ENCODE measurements at places on chromosomes 1 and 21.
A peak's percentile ranks its signal among the peaks of the same experiment; 100 is the strongest.

DNA sequence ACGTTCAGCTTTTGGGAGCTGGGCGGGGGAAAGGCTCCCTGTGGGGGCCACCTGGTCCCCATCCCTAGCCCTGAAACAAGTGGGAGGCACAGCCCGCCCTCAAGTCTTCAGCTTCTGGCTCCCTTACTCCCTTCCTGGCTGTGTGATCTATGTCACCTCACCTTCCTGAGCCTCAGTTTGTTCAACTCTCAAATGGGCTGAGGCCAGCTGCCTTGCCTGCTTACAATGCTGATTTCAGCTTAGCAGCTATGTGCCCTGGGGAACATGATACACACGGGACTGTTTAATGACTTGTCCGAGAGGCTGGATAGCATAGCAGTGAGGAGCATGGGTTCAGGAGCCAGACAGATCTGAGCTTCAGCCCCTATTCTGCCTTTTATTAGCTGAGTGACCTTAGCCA is 19.3 kb downstream of the GRHL3 start:
- no peak for DNase-seq

DNA sequence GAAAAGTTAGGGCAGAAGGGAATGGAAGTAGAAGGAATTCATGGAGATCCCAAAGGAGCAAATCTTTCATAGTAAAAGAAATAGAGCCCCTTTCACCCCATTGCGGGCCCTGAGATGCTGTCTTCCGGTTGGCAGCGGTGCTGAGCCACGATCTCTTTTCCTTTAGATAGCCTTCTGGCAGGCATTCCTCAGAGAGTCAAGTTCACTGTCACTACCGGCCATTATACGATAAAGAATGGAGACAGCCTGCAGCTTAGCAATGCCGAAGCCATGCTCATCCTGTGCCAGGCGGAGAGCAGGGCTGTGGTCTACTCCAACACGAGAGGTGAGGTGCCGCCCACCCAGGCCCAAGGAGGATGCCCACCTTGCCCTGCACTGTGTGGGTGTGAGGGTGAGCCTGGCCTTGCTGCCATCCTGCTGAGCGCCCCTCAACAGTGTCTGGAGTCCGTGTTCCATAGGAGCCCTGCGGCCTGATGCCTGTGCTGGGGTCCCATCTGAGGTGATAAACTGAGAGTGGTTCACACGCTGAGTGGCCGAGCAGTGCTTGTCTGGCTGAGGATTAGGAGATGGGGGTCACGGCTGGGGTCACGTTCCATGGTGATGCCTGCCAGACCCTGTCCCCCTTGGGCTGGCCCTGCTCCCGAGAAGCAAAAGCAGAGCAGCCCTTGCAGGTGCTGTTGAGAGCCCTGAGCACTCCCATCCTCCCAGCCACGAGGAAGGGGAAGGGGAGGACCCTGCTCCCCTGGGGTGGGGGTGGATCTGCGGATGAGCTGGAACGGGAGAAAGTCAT is 20.4 kb upstream of the PWP2 start:
- DNase-seq: no peak

DNA sequence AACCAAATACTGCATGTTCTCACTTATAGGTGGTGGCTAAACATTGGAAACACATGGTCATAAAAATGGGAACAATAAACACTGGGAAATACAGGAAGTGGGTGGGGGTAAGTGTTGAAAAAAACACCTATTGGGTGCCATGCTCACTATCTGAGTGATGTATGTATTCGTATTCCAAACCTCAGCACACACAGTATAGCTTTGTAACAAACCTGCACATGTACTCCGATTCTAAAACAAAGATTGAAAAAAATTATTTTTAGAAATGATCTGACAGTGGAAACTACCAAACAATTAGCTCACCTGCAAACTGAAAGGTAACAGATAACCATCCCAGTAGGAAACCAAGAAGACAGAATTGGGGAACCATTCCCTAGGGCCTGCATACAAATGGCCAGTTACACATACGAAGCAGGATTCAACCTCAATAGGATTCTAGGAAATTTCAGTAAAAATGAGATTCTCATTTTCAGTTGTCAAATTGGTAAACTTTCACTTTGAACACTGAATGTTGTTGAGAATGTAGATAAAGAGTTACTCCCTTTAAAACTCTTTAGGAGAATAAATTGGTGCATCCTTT is 88.1 kb upstream of the LRRC8D start:
- no peak for DNase-seq

- DNase-seq: no peak
Observed at GRCh38 chr1:93028542-93028941, 50.5 kb upstream of the MTF2 start.

DNA sequence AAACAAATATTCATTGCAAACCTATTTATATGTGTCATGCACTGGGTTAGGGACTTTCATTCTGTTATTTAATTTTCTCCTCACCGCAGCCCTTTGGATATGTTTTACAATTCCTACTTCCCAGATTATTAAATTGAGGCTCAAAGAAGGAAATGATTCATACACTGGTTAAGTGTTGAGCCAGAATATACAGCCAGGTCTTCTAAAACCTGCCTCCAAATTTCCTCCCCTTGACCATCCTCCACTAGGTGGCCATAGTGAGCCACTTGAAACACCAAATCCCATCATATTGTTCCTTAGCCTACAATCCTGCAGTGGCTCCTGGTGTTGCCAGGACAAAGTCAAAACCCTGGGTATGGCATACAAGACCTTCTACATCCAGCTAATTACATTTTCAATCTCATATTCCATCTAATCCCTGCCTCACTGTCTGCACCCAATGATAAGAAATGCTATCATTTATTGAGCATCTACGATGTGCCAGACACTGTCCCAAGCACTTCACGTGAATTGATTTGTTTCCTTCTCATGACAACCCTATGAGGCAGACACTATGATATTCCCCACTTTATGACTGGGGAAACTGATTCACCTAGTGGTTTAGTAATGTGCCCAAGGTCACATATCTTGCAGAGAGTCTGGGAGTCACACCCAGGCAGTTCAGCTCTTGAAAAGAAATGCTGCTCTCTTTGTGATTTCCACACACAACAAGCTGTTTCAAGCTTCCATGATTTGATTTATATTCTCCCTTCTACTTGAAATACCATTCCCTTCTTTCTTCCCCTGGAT is 23.6 kb upstream of the KIRREL1 start:
- peak; percentile 88 for DNase-seq

DNA sequence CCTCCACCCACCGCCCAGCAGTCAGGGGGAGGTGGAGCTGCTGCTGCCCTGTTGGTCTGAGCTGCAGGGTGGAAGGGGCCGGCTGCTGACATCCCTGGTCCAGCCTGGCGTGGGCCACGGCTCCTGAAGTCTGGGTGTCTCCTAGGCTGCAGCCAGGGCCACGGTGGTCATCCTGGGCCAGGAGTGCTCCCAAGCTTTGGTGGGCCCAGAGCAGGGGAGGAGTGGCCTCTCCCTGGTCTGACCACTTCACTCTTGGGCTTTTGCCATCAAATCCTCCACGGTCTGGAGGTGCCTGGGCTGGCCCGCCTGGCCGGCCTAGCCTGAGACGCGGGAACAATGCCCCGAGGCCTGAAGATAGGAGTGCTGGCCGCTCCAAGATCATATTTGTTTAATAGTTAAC is 5.8 kb downstream of the PRDM16 start:
- DNase-seq: no peak

DNA sequence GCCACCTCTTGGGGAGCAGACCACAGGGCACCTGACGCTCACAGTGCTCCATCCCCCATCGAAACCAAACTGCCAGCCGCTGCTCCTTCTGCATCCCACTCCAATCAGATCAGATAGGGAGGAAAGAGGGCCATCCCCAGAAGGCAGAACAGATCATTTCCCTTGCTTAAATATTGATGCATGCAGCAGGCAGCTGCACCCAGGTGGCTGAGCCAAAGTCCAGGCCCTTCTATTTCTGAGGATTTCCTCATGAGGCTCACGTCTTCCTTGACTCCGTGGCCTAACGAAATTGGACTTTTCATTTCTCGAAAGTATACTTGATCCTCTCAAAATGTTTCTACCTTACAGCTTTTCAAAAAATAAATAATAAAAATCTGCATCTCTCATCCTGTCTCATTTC is 239.2 kb downstream of the ATG4C start:
- no peak for DNase-seq

DNA sequence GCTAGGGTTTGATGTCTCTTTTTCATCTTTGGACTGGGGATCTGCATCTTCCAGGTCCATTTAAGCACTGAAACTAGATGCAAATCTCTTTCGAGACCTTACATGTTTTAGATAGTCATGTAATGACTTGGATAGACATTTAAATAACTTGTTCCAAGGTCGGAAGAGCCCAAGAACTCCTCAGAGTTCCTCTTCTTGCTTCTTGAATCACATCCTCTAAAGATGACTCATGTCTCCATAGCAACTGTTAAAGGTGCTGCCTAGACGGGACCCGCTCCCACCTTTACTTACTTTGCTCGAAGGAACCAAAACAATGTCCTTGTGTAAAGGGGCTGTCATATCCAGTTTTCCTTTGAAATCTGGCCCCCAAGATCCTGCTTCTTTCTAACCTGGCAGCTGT is 130.0 kb downstream of the EDEM3 start:
- no peak for DNase-seq

DNA sequence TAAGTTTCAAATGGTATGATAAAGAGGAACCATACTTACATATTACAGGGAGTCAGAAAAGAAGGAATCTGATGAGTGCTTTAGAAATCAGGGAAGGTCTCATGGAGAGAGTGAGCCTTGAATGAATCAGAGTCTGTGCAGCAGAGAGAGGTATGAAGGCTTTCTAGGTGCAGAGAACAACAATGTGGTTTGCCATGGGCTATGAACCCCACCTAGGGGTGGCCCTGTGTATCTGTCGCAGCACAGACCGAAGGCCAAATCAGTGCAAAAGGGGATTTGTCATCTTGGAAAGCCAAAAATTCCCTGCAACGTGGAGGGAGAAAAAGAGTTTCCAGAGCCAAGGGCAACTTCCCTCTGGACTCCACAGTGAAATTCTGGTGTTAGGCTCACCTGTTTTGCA is 3.5 kb downstream of the PAPPA2 start:
- no peak for DNase-seq

- no peak for DNase-seq
Observed at GRCh38 chr1:23748016-23748415, 4.7 kb downstream of the ELOA start.

DNA sequence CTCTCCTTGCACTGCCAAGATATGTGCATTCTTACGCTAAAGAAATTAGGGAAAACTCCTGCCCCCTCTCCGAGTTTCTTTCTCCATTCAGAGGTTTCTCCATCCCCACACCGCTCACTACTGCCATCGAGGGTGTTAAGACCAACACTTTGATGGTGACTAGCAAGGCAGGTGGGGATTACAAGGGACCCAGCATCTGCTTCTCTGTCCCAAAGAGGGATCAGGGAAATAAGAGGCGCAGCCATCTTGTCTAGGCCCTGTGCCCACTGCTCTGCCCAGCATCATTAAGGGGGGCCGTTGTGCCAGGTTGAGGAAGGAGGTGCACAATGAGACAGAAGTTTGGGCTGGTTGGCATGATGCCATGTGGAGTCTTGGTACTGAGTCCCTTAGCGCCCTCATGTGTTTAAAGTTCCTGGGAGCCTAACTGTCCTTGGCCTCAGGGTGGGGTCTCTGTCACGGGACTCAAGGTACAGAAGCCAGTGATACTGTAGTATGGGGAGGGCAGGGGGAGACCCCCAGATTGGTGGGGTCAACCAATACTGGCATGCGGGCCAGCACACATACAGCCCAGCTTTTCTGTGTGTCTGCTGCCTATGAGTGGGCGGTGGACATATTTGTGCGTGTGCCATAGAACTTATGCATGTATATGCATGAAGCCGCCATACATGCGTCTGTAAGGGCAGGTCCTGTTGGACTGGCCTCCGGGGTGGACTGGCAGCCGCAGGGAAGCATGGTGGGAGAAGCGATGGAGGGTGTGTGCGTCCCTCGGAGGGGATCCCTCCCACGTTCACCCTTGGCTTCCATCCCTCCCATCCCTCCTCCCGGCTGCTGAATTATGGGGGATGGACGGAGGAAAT is 5.5 kb downstream of the EFNA3 start:
- no peak for DNase-seq

DNA sequence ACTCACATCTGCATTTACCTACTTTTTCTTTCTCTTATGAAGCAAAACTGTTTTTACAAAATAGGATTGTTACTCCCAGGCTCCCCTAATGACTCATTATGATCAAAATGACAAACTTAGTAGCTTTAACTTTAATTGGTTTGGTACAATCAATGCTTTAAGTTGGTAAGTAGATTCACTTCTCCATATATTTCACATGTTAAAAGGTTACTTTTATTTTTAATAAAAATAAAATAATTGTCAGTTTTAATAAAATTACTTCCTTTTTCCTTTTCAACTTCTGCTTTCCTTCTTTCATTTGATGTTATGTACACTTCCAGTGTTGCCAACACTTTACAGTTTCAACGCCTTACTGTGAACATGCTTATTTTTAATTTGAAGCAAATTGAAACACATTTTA is 477.6 kb downstream of the SETD4 start:
- DNase-seq: no peak

DNA sequence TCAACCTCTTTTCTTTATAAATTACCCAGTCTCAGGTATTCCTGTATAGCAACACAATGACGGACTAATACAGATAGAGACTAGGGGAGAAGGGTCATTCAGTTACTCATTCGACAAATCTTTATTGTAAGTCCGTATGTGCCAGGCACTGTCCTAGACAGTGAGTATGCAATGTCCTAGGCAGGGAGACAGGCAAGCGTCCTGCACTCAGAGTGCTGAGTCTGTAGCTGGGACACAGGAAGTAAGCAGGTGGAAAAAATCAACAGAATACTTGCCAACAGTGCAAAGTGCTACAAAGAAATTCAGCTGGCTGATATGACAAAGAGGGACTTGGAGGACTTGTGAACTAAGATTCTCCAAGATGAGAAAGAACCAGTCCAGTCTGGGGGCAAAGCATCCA is 92.2 kb upstream of the ZBTB40 start:
- DNase-seq: no peak

DNA sequence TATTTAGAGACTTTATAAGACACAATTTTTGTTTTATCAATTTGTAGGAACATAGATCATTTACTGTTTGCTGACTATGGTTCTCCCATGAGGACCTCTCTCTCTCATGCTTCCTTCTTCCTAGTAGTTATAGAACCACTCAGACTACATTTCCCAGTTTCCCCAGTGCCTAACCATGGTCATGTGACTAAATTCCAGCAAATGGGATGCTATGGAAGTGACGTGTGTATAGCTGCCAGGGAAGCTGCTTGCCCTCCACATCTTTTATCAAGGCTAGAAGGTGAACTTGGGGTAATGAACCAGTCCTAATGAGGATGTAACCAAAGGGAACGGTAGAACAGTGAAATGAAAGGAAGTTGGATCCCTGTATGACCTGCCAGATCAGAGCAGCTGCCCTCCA is 184.0 kb downstream of the MIS18A start:
- DNase-seq: peak; percentile 56

All from fibroblast of upper back skin (primary cell).